ENCODE measurements at places on chromosomes 2 and 18. TPM values are rescaled to one million over a fixed set of nuclear protein-coding genes. Genes with fewer than 3 reads are reported as not detected.

DNA sequence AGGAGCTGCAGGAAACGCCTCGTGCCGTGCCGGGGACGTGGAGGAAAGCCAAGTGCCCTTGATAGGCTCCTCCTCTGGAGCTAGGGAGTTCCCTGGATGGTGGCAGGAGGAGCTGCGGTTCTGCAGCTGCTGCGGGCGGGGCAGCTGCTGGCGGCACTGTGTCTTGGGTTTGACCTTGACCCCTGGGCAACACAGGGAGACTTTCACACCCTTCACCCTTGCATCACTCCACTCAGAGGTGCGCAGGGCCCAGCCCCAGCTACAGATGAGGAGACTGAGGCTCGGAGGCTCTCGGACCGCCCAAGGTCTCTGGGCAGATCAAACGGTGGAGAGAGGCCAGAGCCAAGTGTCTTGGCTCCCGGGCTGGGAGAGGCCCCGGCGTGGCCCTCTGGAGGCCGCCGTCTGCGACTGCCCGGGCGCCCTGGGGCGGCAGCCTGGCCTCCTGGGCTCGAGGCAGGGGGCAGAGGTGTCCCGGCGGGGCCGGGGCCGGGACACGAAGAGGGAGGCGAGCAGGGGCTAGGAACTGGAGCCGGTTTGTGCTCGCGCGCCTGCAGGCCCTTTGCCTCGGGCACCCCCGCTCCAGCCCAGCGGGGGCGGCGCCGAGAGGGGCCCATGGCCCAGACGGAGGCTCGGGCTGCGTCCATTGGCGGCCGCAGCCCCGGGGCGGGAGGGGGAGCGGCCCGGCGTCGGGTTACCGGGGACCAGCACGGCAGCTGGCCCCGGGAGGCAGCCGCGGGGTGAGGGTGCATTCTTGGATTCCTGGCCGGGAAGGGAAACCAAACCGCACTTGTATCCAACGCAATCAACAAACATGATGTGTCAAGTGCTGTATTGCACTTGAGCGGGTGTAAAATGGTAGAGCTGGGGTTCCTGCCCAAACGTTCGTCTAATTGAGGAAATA, 129.6 kb upstream of the SLC1A4 start:
- H3K4me3 ChIP-seq = peak overlapping the region; percentile 30
- H3K27ac ChIP-seq = peak overlapping the region; percentile 75
- H3K36me3 ChIP-seq = no peaks in the 10 kb centered on the region
- H3K4me1 ChIP-seq = peaks cover 8% of the 10 kb centered on the region
- peak; percentile 87 for DNase-seq

DNA sequence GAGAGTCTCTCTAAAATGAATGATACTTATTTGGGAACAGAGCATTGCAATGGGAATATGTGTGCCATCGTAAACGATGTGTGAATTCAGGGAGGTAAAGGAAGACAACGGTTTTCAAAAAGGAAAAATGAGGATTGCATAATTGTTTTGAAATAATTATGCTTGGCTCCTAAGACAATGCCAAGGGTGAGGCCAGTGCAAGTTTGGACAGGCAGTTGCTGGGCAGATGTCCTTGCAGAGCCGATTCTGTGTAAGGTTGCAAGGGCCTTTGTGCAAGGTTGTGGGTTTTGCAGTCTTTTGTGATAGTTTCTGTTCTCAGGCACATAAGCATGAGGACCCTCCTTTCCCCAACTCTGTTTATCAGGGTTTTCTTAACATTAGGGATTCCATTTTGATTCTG, 70.0 kb upstream of the ZNF236 start:
- no peaks in the 10 kb centered on the region for H3K36me3 ChIP-seq
- no peak overlapping the region for H3K27ac ChIP-seq
- H3K4me1 ChIP-seq = no peaks in the 10 kb centered on the region
- DNase-seq = no peak

Gene RAB6D
- 0.68 TPM for total RNA-seq

Gene CHRNA1
- total RNA-seq = not detected

- H3K4me3 ChIP-seq = no peak overlapping the region
- no peaks in the 10 kb centered on the region for H3K4me1 ChIP-seq
- H3K27me3 ChIP-seq = no peaks in the 10 kb centered on the region
Measured at GRCh38 chr18:6437937-6438818, 23.5 kb upstream of the L3MBTL4 start.

- H3K36me3 ChIP-seq = no peaks in the 10 kb centered on the region
- DNase-seq = no peak
- H3K4me3 ChIP-seq = no peak overlapping the region
- H3K27me3 ChIP-seq = no peaks in the 10 kb centered on the region
- H3K27ac ChIP-seq = no peak overlapping the region
Measured at GRCh38 chr18:58599106-58599505, 29.8 kb downstream of the ALPK2 start.

DNA sequence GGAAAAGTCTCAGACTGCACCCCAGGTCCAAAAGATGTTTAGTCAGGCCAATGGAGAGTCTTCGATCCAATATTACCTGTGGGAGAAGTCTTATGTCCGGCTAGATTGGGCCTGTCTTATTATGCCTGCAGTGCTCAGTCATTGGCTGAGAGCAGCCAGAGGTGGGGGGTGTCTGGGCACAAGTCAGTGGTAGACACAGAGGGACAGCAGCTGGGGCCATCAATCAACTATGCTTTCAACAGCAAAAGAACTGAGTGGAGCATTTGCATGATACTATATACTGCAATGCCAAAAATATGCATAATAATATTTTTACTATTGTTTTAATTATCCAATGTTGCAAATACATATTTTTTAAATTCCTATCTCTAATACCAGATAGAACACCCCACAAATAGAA, 298.6 kb upstream of the CDH20 start:
- no peaks in the 10 kb centered on the region for H3K4me1 ChIP-seq
- no peak overlapping the region for H3K27ac ChIP-seq
- H3K4me3 ChIP-seq = no peak overlapping the region
- no peaks in the 10 kb centered on the region for H3K27me3 ChIP-seq

- H3K4me3 ChIP-seq = peak overlapping the region; percentile 52
- H3K27me3 ChIP-seq = no peaks in the 10 kb centered on the region
- H3K36me3 ChIP-seq = no peaks in the 10 kb centered on the region
- no peaks in the 10 kb centered on the region for H3K4me1 ChIP-seq
- peak overlapping the region; percentile 94 for H3K27ac ChIP-seq
Measured at GRCh38 chr2:127811397-127812321, 688 bp upstream of the WDR33 start.

GRCh38 chr2:233714121-233714520, 1.4 kb downstream of the UGT1A5 start:
- H3K27ac ChIP-seq = no peak overlapping the region
- no peaks in the 10 kb centered on the region for H3K4me1 ChIP-seq
- DNase-seq = no peak
- H3K36me3 ChIP-seq = no peaks in the 10 kb centered on the region
- H3K4me3 ChIP-seq = no peak overlapping the region
- no peaks in the 10 kb centered on the region for H3K27me3 ChIP-seq

DNA sequence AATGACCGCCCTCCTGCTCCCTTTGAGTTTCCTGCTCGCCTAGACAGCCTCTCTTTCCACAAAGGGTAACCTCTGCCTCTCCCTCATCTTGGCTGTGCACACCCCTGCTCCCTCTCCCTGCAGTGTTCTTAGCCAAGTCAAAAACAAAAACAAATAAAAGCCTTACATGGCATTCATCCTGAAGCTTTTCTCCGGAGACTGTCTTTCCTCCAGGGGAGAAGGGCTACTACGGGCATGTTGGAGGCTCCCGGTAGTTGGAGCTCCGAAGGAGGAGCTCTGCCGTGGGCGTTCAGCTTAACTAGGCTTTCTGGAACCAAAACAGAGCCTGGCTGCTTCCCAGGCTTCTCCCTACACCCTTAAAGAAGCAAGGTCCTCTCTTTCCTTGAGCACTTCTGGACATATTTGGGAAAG, 104.2 kb downstream of the TPGS2 start:
- peak overlapping the region; percentile 66 for H3K27ac ChIP-seq
- no peaks in the 10 kb centered on the region for H3K27me3 ChIP-seq
- no peak for DNase-seq
- H3K4me1 ChIP-seq = no peaks in the 10 kb centered on the region

Gene SP3
- 145 TPM for total RNA-seq

Gene CD8B2
- 1.2 TPM for total RNA-seq

Gene PRKAG3
- total RNA-seq = 0.14 TPM

Gene COL4A4
- total RNA-seq = 6.1 TPM

GRCh38 chr2:210315015-210315788, at the start of gene MYL1:
Gene MYL1 (minus strand): TSS chr2:210315174. CDS start chr2:210315042, 132 bp downstream.
- no peak for DNase-seq
- H3K27ac ChIP-seq = no peak within 1 kb of the TSS
- H3K36me3 ChIP-seq = no peaks in the 10 kb centered on the region
- no peaks in the 10 kb centered on the region for H3K4me1 ChIP-seq
- H3K4me3 ChIP-seq = no peak within 1 kb of the TSS

- H3K4me1 ChIP-seq = no peaks in the 10 kb centered on the region
- H3K27me3 ChIP-seq = no peaks in the 10 kb centered on the region
- no peak for DNase-seq
- no peak overlapping the region for H3K4me3 ChIP-seq
- no peaks in the 10 kb centered on the region for H3K36me3 ChIP-seq
Measured at GRCh38 chr18:32112826-32113225, 21.2 kb downstream of the RNF138 start.

Data from prostate gland (tissue), 2 donors.